ENCODE measurements at places on chromosomes 7 and 10.

- DNase-seq = no peak
These were observed 40.5 kb upstream of the RABGEF1 start for GRCh38 chr7:66699998-66700397.

DNA sequence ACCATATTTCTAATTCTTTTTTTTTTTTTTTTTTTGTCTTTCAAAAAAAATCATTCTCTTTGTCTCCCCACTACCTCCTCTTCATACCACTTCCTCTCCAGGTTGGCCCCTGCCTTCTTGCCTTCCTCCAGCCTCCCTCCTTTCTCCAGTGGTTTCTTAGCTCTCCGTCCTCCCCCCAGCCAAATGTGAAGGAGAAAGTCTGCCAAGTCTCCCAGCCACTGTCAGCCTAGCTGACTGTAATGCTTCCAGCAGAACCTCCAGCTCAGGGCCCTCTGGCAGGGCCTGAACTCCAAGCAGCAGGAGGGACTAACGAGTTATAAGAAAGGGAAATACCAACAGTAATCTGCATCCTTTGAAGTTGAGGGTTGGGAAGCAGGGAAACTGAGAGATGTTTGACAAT lies 35.5 kb upstream of the BICC1 start:
- DNase-seq = no peak

DNA sequence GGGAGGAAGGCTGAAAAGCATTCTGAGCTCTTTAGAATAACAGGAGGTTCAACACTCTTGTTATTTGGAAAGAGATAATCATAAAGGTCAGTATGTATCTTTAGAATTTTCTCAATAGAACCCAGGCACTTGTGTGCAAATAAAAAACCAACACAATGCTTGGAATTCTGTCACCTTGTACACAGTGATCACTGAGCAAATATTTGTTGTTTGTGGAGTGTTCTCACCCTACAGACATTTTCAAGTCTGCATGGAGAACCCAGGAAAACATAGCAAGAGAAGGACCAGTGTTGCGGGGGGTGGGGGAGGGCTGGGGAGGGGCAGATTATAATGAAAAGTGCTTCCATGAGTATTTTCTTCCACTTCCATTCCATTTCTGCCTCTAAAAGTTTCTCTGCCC lies 87.4 kb downstream of the FAM107B start:
- DNase-seq = no peak

DNA sequence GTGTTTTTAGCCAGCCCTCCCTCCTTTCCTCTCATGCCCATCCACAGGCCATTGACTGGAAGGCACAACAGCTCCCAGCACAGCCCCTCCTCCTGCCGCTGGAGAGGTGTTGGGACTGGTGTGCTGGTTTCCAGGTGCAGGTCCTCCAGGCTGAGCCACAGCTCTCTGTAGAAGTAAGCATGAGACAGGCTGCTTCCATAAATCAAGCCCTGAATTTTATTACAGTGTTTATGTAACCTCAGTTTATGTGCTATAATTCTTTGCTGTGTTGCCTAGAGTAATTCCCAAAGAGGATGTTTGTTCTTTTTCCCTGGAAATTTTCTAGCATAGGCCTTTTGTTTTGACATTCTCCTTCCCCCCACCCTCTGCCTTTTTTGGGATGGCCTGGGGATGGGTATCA lies 445.8 kb downstream of the AUTS2 start:
- DNase-seq = no peak

DNA sequence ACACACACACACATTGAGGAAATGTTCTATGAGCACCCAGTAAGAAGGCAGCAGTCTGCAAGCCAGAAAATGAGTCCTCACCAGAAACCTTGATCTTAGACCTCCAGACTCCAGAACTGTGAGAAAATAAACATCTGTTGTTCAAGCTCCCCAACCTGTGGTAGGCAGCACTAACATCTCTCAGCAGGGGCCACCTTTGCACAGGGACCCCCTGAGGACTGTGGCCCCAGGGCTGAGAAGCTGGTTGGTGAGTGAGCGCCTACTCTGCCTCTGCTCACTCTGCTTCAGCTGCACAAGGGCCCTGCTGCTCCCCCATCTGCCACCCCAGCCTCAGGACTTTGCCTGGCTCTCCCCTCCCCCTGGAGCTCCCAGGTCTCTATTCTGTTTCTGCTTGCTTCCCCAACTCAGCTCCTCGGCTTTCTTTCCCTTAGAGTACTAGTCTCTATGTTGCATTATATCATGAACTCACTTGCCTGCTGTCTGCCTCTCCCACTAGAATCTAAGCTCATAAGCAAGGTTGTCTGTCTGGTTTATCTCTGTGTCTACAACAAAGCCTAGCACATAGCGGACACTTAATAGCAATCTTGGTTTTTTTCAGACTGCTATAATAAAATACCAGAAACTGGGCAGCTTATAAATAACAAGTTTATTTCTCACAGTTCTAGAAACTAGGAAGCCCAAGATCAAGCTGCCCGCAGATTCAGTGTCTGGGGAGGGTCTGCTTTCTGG lies 40.4 kb upstream of the PRLHR start:
- no peak for DNase-seq

- DNase-seq = no peak
These were observed 168.8 kb upstream of the KLF14 start for GRCh38 chr7:130902755-130903357.

- no peak for DNase-seq
These were observed 66.4 kb downstream of the MTURN start for GRCh38 chr7:30201161-30201666.

GRCh38 chr7:30430276-30430675 lies 48.3 kb downstream of the NOD1 start:
- DNase-seq = no peak

- DNase-seq = no peak
These were observed 139.3 kb downstream of the CXCL12 start for GRCh38 chr10:44245601-44245938.

GRCh38 chr7:54141576-54141975 lies 400.6 kb upstream of the VSTM2A start:
- no peak for DNase-seq

DNA sequence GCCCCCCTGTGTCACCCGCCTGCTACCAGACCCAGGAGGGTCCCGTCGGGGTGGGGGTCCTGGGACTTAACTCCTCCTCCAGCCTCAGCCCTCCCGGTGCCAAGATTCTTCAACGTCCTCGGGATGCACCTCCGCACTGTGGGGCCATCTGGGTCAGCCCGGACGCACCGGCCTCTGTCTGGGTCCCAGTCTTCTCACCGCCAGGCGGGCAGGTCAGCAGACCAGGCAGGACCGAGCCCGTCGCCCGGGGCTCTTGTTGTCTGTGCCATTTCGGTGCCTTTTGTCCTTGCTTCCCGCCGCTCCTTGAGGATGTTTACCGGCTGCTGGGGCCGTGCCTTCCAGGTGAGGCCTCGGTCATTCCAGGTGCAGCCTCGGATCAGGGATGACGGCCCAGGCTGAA lies 32.1 kb upstream of the PSMG3 start:
- no peak for DNase-seq
